GM18507 (cell line): ENCODE measurements at places on chromosomes 6 and 20.
A peak's percentile ranks its signal among the peaks of the same experiment; 100 is the strongest.

GRCh38 chr6:70686548-70687133 lies 19.0 kb downstream of the SMAP1 start:
- DNase-seq: no peak

DNA sequence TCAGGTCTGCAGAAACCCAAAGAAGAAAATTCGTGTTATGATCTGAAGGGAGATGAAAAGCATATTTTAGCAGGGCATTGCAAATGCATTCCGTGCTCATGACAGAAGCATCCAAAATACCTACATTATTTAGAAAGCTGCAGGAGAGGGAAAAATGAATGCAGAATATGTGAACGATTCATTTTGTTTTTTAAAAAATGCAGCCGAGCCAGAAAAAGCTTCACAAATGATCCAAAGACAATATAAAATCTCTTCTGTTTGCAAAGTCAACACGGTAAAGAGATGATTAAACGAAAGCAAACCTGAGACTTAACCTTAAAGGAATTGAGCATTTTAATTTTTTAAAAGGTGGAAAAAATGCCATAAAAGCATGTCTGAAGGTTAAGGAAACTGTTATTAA lies 136.1 kb upstream of the SULF2 start:
- no peak for DNase-seq

DNA sequence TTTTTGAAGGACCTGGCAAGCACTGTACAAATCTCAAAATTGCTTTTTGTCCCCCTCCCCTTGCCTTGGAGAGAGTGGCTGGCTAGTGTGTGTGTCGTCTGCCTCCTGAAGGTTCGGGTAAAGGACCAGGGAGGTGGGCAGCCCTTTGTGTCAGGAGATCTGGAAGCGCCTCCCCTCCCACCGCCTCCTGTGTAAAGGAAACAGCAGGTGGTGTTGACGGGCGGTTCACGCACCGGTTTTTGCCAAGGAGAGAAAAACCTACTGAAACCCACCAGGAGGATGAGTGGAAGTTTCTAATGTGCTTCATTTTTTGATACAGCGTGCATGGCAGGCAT lies 1.2 kb downstream of the ENTPD6 start:
- DNase-seq: no peak

- DNase-seq: no peak
Observed at GRCh38 chr6:70080443-70081070, 214.2 kb downstream of the COL19A1 start.

- DNase-seq: peak; percentile 64
Observed at GRCh38 chr6:143940011-143940597, 68.0 kb downstream of the PLAGL1 start.

- DNase-seq: no peak
Observed at GRCh38 chr6:115976321-115976870, 84.3 kb downstream of the FRK start.

GRCh38 chr6:169177516-169178166 lies 76.0 kb downstream of the THBS2 start:
- DNase-seq: no peak

- no peak for DNase-seq
Observed at GRCh38 chr6:45351667-45352066, 23.5 kb downstream of the RUNX2 start.

- DNase-seq: no peak
Observed at GRCh38 chr6:70764706-70765105, 97.0 kb downstream of the SMAP1 start.

DNA sequence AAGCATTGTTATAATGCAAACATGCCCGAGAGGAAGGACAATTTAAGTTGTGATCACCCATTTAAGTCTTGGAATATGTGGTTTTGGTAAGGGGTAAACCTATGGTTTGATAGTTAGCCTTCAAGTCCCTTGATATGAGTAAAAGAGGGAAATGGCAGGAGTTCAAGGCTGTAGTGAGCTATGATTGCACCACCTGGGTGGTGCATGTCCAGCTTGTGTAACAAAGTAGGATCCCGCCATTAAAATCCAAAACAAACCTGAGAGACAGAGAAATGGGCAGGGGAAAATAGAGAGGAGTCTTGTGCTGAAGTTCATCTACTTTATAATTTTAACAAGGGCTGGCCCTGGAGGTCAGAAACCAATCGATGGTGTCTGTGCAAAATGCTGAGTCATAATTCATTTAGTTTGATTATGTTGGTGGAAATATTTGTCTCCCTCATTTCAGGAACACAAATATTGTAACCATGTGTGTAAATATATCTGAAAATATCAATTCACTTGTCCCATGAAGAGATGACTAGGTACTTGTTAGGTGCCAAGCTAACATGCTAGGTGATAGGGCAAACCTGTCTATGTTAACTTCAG lies 23.2 kb upstream of the ARMH2 start:
- no peak for DNase-seq

DNA sequence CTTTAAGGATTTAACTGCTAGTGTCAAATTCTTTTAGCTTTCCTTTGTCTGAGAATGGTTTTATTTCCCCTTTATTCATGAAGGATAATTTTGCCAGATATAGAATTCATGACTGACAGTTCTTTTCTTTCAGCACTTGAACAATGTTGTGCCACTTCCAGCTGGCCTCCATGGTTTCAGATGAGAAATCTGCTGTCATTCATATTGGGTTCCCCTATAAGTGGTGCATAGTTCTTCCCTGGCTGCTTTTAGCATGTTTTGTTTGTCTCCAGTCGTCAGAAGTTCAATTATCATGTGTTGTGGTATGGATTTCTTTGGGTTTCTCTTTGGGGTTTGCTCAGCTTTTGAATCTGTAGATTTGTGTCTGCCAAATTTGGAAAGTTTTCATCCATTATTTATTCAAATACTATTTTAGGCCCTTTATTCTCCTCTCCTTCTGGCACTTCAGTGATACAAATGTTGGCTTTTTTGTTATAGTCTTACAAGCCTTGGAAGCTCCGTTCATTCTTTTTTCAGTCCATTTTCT lies 76.3 kb upstream of the TGM3 start:
- DNase-seq: no peak

DNA sequence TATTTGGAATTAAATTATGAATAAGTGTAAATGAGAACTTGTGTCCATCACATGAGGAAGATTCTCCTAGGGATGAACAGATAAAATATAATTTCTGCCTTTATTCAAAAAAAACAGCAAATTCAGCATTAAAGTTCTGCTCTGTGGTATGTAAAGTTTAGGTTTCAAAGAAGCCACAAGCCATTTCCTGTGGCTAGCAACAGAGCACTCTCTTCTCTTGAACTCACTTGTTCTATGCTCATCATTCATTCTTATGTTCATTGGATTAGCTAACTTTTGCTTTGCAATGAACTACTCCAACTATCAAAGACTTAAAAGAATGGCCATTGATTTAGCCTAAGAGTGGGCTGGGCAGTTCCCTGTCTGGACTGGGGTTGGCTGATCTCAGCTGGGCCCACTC lies 20.8 kb upstream of the SNRPB2 start:
- DNase-seq: peak; percentile 18

- no peak for DNase-seq
Observed at GRCh38 chr6:38973178-38974057, 75.2 kb upstream of the GLP1R start.

- no peak for DNase-seq
Observed at GRCh38 chr20:47358672-47359529, 2.4 kb upstream of the ZMYND8 start.

DNA sequence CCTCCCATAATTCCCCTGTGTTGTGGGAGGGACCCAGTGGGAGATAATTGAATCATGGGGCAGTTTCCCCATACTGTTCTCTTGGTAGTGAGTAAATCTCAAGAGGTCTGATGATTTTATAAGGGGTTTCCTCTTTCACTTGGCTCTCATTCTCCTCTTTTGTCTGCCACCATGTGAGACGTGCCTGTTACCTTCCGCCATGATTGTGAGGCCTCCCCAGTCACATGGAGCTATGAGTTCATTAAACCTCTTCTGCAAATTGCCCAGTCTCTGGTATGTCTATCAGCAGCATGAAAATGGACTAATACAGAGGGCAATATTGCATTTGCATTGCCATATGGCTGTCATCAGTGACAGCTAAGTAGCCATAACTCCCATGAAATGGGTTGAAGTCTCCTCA lies 63.2 kb downstream of the ZNF217 start:
- DNase-seq: no peak

DNA sequence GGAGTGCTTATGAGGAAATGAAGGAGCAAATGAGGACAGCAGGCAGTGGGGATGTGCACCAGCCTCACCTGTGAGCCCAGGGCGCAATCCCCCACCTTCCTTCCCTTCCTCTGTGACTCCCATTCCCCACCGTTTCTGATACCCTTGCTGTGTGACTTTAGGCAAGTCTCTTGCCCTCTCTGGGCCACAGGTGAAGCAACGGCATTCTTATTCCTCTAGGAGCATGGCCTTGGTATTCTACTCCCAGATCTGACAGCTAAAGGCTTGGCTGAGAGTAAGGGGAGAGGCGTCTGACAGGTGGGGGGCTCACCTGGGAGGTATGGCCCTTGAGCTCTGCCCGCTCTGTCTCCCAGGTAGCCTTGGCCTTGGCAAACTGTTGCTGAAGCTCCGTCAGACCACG lies 30.9 kb upstream of the DSN1 start:
- DNase-seq: no peak

GRCh38 chr20:51230727-51231126 lies 207.8 kb upstream of the KCNG1 start:
- no peak for DNase-seq

- DNase-seq: no peak
Observed at GRCh38 chr6:11783524-11784064, 5.0 kb upstream of the ADTRP start.

DNA sequence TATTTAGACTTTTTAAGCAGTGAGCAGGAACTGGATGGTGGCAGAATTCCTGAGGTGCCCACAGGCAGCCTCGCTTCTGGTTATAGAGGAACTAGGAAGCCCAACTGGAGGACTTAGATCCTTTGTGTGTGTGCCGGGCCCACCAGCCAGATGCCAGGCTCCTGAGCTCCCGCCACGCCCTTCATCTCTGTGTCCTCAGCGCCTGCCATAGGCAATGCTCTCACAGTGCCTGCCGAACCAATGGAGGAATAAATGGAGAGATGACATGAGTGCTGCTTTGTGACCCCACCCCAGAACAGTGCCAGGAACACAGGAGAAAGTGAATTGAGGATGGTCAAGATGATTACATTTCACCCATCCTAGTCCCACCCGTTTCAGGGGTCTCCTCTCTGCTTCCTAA lies 146.0 kb downstream of the UNC5CL start:
- no peak for DNase-seq
